ENCODE measurements at places on chromosomes 5 and 9.

DNA sequence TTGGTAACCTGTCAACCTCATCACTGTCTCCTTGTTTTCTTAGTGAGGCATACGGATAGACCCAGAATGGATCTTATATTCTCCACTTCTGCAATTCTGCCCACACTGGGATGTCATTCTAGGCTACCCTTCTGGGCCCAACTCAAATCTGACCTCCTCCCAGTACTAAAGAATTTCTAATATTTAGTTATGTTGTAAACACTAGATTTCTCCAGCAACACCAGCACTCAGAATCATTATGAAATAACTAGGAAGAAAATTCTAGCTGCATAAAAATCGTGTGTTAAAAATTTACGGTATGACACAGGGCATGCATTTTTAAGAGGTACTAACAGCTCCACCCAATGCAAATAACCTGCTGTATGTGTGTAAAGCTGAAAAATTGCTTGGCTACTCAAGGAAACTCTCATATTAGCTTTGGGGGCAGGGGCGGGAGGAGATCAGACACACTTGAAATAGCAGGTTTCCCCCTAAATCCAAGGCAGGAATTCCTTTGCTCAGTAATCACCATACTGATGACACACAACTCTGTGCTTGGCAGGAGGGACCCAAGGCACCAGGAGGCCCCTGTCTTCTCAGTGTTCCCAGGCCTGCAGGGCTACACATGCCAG, 27.3 kb downstream of the MACROH2A1 start:
- no peak for DNase-seq

DNA sequence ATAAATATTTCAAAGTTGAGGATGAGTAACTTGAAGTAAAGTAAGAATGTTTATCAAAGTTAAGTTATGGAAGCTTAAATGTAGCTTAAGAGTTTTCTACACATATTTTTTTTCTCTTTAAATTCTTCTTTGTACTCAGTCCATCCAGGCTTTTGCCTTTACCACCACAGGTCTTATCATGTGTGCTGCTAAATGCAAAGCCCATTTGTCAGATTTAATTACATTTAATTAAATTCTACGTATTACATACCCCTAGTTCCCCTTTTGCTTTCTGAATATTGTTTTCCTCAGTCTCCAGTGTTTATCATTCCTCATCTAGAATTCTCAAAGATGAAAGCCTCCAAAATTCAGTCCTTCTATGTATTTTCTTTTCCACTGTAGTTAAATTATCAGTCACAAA, 1841.9 kb downstream of the EFNA5 start:
- DNase-seq: no peak

DNA sequence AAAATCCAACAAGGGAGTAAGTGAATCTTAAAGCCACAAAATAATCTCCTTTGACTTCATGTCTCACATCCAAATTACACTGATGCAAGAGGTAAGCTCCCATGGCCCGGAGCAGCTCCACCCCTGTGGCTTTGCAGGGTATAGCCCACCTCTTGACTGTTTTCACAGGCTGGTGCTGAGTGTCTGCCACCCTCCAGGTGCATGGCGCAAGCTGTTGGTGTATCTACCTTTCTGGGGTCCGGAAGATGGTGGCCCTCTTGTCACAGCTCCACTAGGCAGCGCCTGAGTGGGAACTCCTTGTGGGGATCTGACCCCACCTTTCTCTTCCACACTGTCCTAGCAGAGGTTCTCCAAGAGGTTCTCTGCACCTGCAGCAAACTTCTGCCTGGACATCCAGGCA, 1051.1 kb upstream of the CDH6 start:
- DNase-seq: no peak

GRCh38 chr5:82512025-82512424, 233.9 kb upstream of the RPS23 start:
- peak; percentile 9 for DNase-seq

GRCh38 chr9:114344188-114344566, 14.5 kb downstream of the ORM2 start:
- no peak for DNase-seq

- no peak for DNase-seq
Observed at GRCh38 chr5:154403776-154404387, 41.9 kb upstream of the SAP30L start.

GRCh38 chr5:91206734-91207133, 176.4 kb downstream of the ARRDC3 start:
- no peak for DNase-seq

GRCh38 chr5:8843771-8844170, 702.1 kb downstream of the SEMA5A start:
- DNase-seq: no peak

DNA sequence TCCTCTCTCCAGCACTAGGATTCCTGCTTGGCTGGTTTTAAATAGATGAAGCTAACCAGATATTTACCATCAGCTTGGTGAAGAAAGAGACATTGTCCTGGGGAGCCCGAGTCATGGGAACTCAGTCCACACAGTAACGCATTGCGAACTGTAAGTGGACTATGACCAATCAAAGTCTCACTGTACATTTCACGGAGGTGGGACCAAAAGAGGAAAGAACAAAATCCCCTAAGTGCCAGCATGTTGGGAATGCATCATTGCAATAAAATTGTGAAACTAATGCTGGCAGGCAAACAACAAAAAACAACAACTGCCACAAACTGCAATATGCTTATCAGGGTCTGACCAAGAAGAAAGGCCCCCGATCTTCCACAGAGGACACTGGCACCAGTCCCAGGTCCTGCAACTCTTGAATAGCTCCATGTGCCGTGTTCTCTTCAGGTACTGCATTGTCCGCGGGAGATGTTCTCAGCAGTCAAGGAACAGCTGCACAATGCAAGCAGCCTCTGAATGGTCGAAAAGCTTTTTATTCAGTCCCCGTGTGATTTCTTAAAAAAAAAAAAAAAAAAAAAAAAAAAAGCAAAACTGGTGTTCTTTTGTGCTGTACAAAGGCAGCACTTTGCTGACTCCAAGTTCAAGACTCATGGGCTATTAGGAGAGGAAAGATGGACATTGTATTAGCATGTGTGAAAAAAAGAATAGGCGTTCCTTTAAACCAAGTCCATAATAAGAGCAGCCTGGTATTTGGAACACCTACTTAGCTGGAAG, 38.1 kb downstream of the SEMA6A start:
- DNase-seq: no peak

- DNase-seq: no peak
Observed at GRCh38 chr5:160167624-160168165, 48.4 kb upstream of the PWWP2A start.

GRCh38 chr5:76082772-76083554, at the start of gene SV2C:
SV2C (plus strand) TSS chr5:76083383; CDS start chr5:76131751, 48,368 bp downstream.
- DNase-seq: peak; percentile 60

DNA sequence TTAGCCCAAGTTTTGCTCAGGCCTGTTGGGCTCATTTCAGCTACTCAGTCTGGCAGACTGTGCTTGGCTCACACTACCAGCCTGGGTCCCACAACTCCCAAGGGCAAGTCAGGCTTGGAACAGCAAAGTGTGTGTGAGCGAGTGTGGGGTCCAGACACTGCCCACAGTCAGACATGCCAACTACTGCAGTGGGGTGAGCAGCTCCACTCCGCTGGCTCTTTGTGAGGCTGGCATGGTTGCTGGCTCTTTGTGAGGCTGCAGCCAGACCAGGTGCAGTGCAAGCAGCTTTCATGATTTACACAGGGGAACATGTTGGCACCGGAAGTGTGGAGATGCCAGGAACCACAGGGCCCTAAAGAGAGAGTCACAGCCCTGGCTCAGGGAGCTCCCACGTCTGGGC, 606.7 kb upstream of the FAM174A start:
- DNase-seq: no peak

GRCh38 chr9:88661759-88662158, 126.8 kb downstream of the NXNL2 start:
- DNase-seq: no peak
